ENCODE measurements at places on chromosomes 3 and 15.
A peak's percentile ranks its signal among the peaks of the same experiment; 100 is the strongest.

- DNase-seq, result no peak
Observed at GRCh38 chr3:37984051-37984450, 6.5 kb upstream of the VILL start.

DNA sequence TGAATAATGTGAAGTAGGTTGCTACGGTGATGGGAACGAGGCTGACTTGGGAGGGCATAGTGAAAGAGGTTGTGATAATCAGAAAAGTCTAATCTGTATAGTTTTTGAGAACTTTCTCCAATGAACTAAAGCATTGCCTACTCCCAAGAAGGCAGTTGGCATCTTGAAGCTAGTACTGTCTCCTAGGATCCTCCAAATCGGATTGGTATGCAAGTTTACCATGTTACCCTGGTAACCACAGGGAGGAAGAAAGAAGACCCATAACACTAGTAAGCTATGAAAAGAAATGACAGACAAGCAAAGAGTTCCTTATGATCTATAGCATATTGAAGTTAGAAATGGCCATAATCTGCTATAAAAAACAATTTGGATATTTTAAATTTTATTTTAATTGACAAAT is 127.2 kb upstream of the SYNPR start:
- no peak for DNase-seq

DNA sequence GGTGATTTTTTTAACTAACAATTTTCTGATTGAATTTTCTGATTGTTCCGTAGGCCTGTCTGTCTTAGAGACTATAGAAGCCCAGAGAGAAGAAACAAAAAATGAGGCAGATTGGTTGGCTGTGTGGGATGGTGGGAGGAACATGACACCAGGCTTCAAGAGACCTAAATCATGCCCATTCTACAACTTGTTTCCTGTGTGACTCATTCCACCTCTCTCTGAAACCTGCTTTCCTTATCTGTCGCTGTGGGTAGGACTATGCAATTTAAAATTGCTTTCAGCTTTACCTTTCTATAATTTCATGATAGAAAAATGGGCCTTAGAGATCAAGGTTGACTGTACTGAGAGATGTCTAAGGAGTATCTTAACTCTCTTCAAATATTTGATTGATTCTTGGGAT is 44.5 kb downstream of the OXNAD1 start:
- DNase-seq, result no peak

- DNase-seq, result no peak
Observed at GRCh38 chr15:44033894-44034293, 161.2 kb downstream of the FRMD5 start.

DNA sequence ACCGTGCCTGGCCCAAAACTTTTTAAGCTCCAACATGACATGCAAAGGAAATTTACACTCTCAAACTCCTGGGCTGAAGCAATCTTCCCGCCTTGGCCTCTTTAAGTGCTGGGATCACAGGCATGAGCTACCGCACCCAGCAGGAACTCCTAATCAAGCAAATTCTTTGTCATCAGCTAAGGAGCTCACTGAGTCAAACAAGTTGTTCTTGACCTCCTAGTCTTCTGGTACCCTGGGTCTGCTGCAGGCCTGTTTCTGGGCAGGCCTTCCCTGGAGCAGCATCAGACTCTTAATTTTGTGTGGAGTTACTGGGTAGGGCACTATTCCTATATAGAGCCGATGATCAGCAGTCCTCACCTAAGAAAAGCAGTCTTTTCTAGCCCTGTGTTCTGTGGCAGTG is 68.4 kb upstream of the FLNB start:
- no peak for DNase-seq

GRCh38 chr3:64815195-64815631 is 127.4 kb upstream of the ADAMTS9 start:
- no peak for DNase-seq

GRCh38 chr3:25291481-25291905 is 136.6 kb upstream of the RARB start:
- DNase-seq, result no peak

GRCh38 chr3:17423786-17424536 is 318.5 kb downstream of the TBC1D5 start:
- DNase-seq, result no peak

GRCh38 chr15:46316024-46316423 is 681.2 kb downstream of the SQOR start:
- DNase-seq, result no peak

DNA sequence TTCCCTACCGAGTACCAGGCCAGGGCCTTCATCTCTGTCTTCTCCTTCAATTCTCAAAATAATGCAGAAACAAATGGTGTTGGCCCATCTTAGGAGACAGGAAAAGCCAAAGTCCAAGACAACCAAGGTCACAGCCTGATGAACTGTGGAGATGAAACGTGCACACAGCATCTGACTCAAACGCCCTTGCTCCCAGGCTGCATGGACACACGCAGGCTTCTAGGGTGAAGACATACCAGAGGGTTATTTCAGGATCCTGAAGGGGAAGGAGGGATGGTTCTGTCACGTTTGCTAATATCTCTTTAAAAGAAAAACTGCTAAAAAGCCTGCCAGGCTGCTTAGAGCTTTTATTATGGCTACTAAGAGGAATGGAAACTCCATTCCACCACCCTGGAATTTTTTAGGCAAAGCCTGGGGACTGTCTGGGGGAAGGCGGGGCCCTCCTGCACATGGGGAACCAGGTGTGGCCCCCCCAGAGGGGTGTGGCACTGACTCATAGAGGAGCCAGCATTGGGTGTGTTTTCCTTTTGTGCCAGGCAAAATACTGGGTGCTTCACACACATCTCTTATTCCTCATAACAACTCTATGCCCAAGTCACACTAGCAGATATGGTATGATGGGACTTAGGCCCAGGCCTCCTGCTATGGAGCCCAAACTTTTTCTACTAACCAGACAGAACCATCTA is 62.9 kb downstream of the UMPS start:
- no peak for DNase-seq

DNA sequence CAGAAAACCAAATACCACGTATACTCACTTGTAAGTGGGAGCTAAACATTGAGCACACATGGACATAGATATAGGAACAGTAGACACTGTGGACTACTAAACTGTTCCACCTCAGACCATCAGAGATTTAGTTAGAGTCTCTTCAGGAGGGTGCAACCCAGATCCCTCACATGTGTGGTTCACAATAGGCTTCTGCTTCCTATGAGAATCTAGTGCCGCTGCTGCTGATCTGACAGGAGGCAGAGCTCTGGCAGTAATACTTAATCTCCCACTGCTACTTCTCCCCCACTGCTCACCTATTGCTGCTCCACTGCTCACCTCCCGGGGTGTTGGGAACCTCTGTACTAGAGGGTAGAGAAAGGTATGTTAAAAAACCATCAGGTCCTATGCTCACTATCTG is 533.3 kb downstream of the NSUN3 start:
- no peak for DNase-seq

DNA sequence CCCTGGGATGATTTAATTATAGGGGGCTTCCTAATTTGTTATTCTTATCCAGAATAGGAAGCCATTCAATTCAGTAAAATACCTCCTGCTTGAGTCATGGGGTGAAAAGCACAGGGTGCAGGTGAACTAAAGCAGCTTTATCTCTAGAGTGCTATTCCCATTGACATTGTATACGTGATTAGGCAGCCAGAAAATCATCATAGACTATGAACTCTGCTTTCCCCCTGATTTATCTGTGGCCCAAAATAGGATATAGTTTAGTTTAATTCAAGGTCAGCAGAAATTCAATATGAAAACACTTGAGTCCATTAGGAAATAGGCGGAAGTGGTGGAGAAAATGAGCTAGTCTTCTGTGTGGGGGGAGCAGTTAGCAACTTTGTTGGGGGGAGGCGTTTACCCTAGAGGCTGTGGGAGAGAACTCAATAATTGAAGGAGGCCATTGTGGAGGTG is 18.2 kb upstream of the PRKCI start:
- DNase-seq, result peak; percentile 58

GRCh38 chr3:46087871-46088270 is 60.6 kb upstream of the XCR1 start:
- no peak for DNase-seq

DNA sequence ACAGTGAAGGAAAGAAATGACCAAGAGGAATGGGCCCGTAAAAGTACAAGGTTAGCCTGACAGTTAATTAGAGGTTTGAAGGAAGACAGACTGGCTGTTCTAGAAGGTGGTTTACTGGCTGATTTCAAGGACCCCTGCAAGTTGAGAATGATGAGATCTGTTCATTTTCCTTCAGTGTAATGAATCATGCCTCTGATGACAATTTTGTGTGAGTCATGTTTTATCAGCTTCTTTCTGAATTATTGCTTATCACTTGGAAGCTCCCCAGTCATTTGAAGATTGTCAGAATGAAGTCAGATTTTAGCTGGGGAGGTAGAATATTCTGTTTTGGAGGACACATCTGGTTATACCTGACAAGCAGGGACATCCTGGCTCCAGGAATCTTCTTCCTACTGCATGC is 50.6 kb downstream of the DRD3 start:
- no peak for DNase-seq

DNA sequence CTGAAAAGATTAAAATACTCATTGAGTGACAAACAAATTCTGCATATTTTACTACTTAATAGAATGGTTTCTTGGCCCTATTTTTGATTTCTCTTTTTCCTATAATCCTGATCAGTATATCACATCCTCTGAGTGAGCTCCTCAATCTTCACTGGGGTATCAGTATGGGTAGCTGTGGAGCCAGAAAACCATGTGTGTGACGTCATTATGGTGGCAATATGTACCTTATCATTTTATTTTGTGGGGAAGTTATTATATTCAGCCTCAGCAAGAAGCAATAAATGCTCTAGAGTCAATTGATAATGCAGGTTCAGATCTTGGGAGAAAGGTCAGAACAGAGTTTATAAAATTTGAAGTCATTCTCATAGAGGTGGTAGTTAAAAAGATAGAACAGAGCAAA is 1135.7 kb upstream of the CADM2 start:
- DNase-seq, result no peak

GRCh38 chr3:177881351-177881750 is 654.9 kb upstream of the KCNMB2 start:
- DNase-seq, result no peak

- no peak for DNase-seq
Observed at GRCh38 chr3:183131735-183132134, 30.8 kb downstream of the LAMP3 start.

DNA sequence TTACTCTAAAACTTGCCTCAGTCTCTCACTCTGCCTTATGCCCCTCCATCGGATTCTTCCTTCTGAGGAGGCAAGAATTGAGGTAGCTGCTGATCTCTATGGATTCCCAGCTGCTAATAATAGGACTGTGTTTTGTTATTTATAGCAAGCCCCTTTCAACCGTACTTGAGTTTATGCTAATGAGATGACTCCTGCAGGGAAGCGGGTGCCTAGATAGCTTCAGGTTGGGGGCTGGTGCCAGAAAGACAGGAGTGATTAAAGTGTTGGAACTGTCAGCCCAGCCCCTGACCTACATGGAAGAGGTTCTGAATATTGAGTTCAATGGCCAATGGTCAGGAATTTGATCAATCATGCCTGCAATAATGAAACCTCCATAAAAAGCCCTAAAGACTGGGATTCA is 21.8 kb upstream of the LIMD1 start:
- DNase-seq, result no peak

DNA sequence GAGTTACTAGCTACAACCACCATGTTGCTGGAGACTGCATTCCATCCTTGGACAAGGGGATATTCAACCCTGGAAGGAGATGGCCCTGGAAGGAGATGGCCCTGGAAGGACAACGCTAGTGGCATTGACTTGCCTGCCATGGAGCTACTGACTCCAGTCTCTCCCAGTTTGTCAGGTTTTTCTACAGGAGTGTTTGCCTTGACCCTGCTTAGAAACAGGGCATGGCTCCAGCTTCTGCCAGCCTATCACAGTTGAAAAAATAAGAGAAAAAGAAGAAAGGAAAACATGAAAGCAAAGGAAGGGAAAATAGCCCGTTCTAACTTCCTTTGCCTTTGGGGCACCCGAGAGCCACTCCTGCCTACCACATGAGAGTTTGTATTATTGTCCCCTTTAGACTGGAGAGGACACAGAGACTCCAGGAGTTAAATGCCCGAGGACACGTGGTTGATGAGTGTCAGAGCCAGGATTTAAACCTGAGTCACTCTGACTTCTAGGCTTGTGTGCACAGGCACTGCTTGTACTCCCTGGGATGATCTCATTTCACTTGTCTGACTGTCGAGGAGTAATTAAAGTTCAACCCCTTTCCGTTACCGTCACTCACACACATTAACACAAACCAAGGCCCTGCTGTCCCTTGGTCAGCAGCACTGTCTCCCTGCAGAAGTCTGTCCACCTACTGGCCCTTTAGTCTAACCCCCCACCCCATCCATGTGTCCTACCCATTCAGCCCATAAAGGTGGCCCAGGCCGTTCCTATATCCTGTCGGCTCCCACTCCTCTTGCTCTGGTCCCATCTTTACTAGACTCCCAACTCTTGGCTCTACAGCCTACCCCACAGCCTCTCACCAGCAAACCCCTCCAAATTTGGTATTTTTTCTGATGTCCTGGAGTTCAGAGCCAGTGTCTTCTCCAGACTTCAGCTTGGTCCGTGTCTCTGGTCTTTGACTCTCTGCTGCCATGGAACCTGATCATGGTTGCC is 46.1 kb downstream of the C2CD4A start:
- DNase-seq, result no peak

DNA sequence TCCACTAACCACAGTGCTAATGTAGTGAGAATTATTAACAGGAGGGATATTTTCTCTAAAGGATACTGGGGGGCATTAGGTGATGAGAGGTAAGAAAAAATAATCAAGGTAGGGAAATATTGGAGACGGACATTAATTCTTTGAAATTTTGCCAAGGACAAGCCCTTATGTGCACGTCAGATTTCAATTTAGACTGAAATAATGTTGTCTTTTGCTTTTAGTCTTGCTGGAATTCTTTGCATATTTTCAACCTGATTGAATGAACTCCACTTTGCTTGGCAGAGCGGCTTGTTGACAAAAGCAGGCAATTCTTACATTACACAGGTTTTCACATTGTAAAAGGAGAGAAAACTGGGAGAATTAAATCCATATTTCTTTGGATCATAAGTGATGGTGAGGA is 25.0 kb upstream of the C3orf52 start:
- DNase-seq, result no peak

DNA sequence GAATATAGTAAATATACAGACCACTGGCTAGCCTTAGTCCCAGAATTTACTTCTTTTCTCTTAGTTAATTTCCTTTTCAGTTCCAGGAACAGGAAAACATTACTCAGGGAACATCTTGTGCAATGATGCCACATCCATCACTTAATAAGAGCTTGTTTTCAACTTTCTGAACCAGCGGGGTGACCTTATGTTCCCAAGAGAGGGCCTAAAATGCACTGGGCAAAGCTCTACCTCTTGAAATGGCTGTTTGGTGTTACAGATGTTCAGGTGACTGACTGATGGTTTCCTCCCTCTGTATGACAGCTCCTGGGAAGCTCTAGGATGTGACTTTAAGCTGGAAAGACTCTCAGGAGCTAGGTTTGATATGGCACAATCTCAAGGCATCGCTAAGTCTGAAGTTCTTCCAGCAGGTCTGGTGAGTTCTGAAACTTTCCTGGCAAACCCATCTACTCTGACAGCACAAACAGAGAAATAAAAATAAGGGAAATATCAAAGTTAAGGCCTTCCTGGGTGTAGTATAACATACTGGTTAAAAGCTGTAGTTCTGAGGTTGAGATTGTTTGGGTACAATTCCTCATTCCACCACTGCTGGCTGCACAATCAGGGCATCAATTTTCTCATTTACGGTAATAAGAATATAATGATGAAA is 98.6 kb downstream of the ZIC1 start:
- no peak for DNase-seq
